ENCODE measurements at places on chromosomes 11 and 22.
A peak's percentile ranks its signal among the peaks of the same experiment; 100 is the strongest.

DNA sequence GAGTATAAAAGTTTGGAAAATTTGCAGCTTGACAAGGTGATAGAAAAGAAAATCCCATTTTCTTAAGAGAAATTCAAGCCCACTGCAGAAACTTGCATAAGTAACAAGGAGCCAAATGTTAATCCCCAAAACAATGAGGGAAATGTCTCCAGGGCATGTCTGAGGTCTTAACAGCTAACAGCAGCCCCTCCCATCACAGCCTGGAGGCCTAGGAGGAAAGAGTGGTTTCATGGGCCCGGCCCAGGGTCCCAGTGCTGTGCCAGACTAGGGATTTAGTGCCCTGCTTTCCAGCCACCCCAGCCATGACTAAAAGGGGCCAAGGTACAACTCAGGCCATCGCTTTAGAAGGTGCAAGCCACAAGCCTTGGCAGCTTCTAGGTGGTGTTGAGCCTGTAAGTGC, 123.7 kb upstream of the TRPC6 start:
- no peaks in the 10 kb centered on the region for H3K36me3 ChIP-seq
- no peak overlapping the region for H3K4me3 ChIP-seq
- no peak for DNase-seq
- H3K27me3 ChIP-seq: no peaks in the 10 kb centered on the region
- H3K27ac ChIP-seq: no peak overlapping the region

DNA sequence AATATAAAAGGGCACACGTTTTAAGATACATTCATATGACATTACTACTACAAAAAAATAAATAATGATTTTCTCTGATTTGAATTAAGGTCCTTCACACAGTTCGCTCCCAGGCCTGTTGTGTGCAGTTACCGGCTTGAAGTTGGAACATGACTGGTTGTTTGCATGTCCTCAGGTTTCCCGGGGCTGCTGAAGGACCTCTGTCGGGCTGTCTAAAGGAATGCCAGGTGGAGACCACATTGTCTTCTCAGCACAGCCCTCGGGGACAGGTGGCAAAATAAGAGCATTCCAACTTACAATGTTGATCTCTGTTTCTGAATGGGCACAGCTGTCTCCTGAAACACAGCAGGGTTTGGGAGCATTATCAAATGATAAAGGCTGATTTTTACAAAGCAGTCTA, 14.9 kb downstream of the VSIG10L2 start:
- H3K27me3 ChIP-seq: peaks cover 6% of the 10 kb centered on the region
- peaks cover 1% of the 10 kb centered on the region for H3K36me3 ChIP-seq
- peaks cover 12% of the 10 kb centered on the region for H3K4me1 ChIP-seq
- H3K27ac ChIP-seq: no peak overlapping the region
- no peak overlapping the region for H3K4me3 ChIP-seq
- DNase-seq: no peak

DNA sequence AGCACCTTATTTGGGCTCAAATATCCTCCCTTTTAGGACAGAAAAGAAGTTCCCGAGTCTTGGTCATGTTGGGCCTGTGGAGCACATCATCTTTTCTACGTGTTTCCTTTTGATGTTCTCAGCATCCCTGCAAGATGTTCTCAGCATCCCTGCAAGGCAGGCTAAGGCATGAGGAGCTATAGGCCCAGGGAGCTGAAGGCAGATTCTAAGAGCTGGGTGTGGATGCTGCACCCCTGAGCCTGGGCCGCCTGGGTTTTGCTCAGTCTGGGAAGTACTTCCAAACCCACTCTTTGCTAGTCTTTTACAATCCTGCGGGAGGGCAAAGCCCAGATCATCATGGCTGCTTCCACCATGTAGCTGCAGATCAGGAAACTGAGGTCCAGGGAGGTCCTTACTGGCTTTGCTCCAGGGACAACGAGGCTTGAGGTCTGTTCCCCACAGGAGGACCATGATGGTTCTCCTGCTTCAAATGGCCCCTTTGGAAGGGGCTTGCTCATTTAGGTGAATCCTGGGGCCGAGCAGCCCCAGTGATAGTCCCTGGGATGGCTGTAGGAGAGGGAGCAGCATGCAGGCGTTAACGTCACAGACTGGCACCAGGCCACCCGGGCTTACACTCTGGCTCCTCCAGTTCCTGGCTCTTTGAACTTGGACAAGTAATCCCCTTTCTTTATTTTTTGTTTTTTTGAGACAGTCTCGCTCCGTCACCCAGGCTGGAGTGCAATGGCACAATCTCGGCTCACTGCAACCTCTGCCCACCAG, 10.6 kb downstream of the LRRC75B start:
- no peaks in the 10 kb centered on the region for H3K36me3 ChIP-seq
- no peak overlapping the region for H3K4me3 ChIP-seq
- no peaks in the 10 kb centered on the region for H3K27me3 ChIP-seq
- DNase-seq: no peak
- no peaks in the 10 kb centered on the region for H3K4me1 ChIP-seq

GRCh38 chr11:125320347-125321076, 156.0 kb downstream of the PKNOX2 start:
- no peaks in the 10 kb centered on the region for H3K36me3 ChIP-seq
- no peak overlapping the region for H3K27ac ChIP-seq
- DNase-seq: no peak
- H3K27me3 ChIP-seq: peaks cover 39% of the 10 kb centered on the region

DNA sequence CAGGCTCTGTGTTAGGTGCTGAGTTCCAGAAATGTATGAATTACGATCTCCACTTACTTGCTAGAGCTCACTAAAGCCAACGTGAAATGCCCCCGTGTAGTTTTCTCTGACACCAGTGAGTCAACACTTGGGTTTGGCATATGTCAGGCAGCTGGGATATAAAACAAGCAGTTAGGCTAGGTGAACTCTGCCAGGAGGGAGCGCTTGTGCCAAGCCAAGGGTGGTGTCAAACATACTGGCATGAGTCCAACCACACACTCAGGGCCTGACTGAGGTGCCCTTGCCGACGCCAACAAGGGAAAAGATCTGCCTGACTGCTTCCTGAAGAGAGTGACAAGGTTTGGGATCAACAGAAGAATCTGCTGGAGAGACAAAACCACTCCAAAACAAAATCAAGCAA, 167.8 kb upstream of the NARS2 start:
- peaks cover 3% of the 10 kb centered on the region for H3K27me3 ChIP-seq
- no peak for DNase-seq
- H3K4me3 ChIP-seq: no peak overlapping the region
- H3K27ac ChIP-seq: no peak overlapping the region

GRCh38 chr11:95149651-95150364, 60.2 kb downstream of the ENDOD1 start:
- no peaks in the 10 kb centered on the region for H3K36me3 ChIP-seq
- H3K4me3 ChIP-seq: peak overlapping the region; percentile 86
- peaks cover 2% of the 10 kb centered on the region for H3K27me3 ChIP-seq

- no peak for DNase-seq
- H3K4me1 ChIP-seq: peaks cover 11% of the 10 kb centered on the region
- H3K27me3 ChIP-seq: no peaks in the 10 kb centered on the region
- H3K36me3 ChIP-seq: no peaks in the 10 kb centered on the region
- no peak overlapping the region for H3K4me3 ChIP-seq
These were observed 13.8 kb downstream of the MMP20 start for GRCh38 chr11:102611291-102611690.

DNA sequence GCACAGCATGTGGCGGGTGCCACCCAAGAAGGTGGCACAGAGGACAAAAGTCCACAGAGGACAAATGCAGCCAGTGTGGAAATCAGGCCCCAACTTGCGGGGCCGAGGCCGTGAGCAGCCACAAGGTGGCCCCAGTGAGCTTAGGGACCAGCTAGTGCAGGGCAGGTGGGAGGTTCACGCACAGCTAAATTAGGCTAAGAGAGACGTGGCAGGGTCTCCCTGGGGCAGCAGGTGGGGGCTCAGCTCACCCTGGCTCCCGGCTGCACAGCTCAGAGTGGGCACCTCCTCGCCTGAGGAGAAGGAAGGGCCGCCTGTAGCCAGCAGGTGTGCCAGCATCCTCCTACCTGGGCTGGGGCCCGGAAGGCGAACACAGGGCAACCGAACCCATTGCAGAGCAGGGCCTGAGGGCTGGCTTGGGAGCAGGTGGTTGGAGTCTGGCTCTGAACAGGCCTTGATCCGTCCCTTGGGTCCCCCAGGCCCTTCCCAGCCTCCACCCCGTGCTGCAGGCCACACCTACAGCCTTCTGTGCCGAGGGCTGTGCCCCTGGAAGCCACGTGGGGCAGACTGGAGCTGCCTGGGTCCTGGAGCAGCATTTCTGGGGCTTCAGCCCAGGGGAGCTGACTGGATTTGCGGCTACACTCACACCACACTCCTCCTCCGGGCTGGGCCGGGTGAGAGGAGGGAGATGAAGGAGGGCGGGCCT, 26.1 kb upstream of the CELSR1 start:
- no peaks in the 10 kb centered on the region for H3K27me3 ChIP-seq
- H3K36me3 ChIP-seq: no peaks in the 10 kb centered on the region

DNA sequence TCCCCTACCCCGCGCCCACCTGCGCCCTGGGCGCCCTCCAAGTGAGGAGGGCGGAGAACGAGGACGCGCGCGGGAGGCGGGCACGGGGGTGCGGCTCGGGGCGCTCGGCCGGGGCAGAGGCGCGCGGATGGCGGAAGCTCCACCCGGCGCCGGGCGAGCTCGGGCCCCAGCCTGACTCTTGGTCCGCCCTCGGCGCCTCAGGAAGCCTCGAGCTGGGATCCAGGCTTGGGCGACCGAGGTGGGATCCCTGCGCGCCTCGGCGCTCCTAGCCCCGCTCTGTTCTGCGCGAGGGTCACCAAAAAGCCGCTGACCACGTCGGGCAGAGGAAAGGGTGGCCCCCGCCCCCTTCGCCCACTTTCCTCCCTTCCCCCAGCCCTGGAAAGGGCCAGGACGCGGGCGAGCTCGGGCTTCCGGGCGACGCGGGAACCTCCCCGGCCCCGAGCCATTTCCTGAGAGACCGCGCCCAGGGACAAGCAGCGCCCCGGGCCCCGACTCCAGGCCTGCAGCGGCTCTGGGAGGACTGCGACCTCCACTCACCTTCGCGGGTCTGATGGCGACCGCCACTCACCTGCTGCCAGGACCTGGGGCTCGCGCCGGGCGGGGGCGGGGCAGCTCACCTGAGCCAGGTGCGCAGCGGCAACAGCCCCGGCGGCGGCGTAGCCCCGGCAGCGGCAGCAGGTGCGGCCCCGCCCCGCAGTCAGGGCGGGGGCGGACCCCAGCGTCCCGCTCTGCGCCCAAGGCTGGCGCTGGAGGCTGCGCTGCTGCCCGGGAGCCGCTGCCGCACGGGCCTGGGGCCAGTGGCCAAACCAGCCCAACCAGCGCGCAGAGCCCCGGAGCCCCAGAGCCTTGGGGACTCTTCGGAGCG, 2.2 kb upstream of the SIGIRR start:
- H3K36me3 ChIP-seq: peaks cover 2% of the 10 kb centered on the region
- H3K27me3 ChIP-seq: no peaks in the 10 kb centered on the region
- peak; percentile 73 for DNase-seq
- peak overlapping the region; percentile 94 for H3K4me3 ChIP-seq

- H3K27ac ChIP-seq: peak overlapping the region; percentile 96
- DNase-seq: peak; percentile 67
- peaks cover 16% of the 10 kb centered on the region for H3K4me1 ChIP-seq
These were observed 1.1 kb upstream of the FBXO7 start for GRCh38 chr22:32473388-32473952.

DNA sequence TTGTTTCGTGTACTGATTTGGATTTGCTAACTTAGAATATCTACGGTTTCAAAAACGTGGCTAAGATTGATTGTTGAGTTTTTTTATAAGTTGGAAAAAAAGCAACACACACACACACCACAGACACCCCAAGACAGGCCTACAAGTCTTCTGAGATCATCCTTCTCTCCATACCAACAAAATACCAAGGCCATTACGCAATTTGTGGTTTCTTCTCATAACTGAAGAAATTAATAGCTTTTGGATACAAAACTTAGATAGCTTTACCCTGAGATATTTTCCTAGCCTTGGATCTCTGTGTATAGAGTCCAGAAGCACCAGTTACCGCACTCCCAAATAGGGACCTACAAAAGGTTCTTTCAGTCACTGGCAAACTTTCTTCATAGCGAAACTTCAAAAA, 113.6 kb downstream of the SIK3 start:
- H3K27ac ChIP-seq: no peak overlapping the region
- H3K27me3 ChIP-seq: no peaks in the 10 kb centered on the region
- peaks cover 6% of the 10 kb centered on the region for H3K36me3 ChIP-seq
- DNase-seq: no peak
- no peak overlapping the region for H3K4me3 ChIP-seq
- peaks cover 54% of the 10 kb centered on the region for H3K4me1 ChIP-seq

DNA sequence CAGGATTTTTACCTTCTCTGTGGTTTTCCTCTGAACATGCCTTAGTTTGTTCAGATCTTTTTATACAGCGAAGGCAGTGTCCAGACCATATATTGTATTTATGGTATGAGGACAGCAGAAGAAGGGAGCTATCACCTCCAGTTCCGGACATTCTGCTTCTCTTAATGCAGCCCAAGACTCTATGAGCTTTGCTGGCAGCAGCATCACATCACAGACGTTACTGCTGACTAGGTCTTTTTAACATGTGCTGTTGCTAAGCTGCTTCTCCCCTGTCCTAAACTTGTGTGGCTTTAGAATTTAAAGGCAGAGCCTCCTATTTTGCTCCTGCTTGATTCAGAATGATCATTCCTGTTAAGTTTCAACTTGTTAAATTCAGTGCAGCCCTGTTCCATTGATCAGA, 13.4 kb downstream of the MICAL2 start:
- no peak overlapping the region for H3K27ac ChIP-seq
- H3K4me1 ChIP-seq: peaks cover 54% of the 10 kb centered on the region
- no peak overlapping the region for H3K4me3 ChIP-seq
- H3K27me3 ChIP-seq: no peaks in the 10 kb centered on the region
- peaks cover 1% of the 10 kb centered on the region for H3K36me3 ChIP-seq

DNA sequence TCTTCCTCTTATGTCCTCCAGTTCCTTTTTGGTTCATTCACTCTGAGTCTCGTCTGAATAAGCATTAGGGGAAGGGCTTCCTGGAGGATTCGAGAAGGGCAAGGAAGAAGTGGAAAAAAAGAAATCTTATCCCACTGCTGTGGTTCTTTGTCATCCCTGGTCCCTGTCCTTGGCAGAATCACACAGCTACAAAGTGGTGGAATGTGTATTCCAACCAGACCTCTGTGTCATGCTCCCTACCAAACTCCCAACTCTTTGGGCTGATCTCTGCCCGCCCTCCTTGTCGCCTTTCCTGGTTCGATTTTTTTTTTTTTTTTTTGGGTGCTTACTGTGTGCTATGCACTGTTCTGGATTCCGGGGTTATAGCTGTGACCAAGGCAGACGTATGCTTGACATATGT, 61.0 kb downstream of the TEAD1 start:
- no peak for DNase-seq

DNA sequence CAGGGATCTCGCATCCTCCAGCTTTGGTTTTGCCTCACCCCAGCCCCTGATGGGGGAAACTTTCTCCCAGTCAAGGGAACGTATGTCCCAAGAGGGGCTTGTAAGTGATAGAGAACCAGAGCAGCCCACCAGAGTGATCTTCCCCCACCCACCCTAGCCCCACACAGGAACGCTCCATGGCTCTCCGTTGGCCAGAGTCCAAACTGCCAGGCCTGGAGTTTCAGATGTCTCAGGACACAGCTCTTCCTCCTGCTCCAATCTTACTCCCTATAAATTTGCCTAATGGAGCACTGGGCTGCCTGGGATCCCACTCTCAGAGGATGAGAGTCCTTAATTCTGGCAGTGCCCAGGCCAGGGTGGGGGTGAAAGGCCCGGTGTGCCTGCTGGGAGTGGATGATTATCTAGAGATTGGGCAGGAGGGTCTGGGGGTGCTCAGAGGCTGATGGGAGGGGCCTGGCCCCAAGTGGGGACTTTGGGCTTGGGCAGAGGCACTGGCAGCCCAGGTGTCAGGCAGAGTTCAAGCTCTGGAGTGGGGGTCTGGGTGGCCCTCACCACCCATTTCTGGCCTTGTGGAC, 79.9 kb downstream of the WNT7B start:
- no peaks in the 10 kb centered on the region for H3K4me1 ChIP-seq
- H3K27ac ChIP-seq: no peak overlapping the region
- no peak for DNase-seq
- H3K36me3 ChIP-seq: no peaks in the 10 kb centered on the region
- peaks cover 9% of the 10 kb centered on the region for H3K27me3 ChIP-seq

Measured in activated CD8-positive, alpha-beta memory T cell treated with anti-CD3 and anti-CD28 coated beads, Interleukin-2, amount 10 ng/mL, durations not matched to agents 7 days and 5 days (primary cell).